ENCODE measurements at places on chromosomes 3 and 15. TPM values are rescaled to one million over a fixed set of nuclear protein-coding genes. Genes with fewer than 3 reads are reported as not detected.

Gene MOBP
- 0.16 TPM for total RNA-seq

Gene SPG21
- 122 TPM for total RNA-seq

Gene CCDC50
- 28.2 TPM for total RNA-seq

Gene ALDH1A3
- total RNA-seq = 15.1 TPM

Gene PLXNA1
- 26.7 TPM for total RNA-seq

Gene SIDT1
- total RNA-seq = 0.63 TPM

Gene MPI
- total RNA-seq = 33.1 TPM

Gene PLXNB1
- total RNA-seq = 14.6 TPM

Gene ACTRT3
- 3.1 TPM for total RNA-seq

Gene METTL6
- total RNA-seq = 24.9 TPM

Gene GOLGA8T
- total RNA-seq = 0.80 TPM

Gene LARP6
- total RNA-seq = 50.6 TPM

Gene SOX14
- total RNA-seq = not detected

Gene ANKUB1
- not detected for total RNA-seq

Gene GPR62
- not detected for total RNA-seq

Gene VILL
- total RNA-seq = 0.32 TPM

All from A549 treated with Mapracorat at 1 μM for 4 hours (cell line).